ENCODE measurements at places on chromosomes 6 and 20.

DNA sequence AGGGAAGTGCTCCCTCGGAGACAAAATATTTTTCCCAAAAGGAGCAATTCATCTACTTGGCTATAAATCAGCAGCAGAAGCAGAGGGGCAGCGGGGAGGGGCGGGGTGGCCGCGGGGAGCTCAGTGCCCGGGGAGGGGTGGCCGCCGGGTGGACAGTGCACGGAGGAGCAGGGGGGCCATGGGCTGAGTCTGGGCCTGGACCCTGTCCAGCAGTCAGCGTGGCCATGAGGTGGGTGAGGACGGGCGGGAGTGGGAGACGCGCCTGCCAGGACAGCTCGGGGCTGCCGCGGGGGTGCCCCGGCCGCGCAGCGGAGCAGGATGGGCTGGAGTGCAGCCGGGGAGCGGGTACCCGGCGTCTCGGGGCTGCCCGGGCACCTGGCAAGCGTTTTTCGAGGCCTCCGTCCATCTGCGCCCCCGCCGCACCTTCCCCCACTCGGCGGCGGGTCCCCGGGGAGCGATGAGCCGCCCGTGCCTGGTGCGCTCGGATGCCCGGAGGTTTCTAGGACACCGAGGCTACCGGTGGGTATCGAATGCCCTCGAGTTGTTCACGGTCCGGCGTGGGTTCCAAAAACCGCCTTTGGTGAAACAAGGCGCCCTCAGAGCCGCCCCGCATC lies 229.5 kb downstream of the THBS2 start:
- no peak for DNase-seq

GRCh38 chr6:125104425-125104824 lies 49.1 kb upstream of the TPD52L1 start:
- DNase-seq, result no peak

DNA sequence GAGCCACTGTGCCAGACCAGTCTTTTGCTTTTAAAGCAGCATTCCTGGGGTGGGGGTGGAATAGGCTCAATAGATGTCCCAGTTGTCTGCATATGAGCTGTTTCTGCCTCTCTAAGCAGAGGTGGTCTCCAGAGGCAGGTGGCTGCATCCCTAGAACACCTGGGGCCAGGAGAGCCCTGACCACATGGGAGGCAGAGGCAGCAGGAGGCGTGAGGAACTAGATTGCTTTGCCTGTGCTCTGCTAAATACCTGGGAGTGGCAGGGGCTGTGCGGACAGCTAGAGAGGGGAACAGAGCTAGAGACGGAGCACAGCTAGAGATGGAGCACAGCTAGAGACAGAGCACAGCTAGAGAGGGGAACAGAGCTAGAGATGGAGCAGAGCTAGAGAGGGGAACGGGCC lies 29.1 kb upstream of the CLDN20 start:
- no peak for DNase-seq

GRCh38 chr6:13400772-13401171 lies 72.4 kb upstream of the TBC1D7 start:
- DNase-seq, result no peak

GRCh38 chr20:4869290-4870193 lies 131.8 kb downstream of the SLC23A2 start:
- DNase-seq, result peak; percentile 13

DNA sequence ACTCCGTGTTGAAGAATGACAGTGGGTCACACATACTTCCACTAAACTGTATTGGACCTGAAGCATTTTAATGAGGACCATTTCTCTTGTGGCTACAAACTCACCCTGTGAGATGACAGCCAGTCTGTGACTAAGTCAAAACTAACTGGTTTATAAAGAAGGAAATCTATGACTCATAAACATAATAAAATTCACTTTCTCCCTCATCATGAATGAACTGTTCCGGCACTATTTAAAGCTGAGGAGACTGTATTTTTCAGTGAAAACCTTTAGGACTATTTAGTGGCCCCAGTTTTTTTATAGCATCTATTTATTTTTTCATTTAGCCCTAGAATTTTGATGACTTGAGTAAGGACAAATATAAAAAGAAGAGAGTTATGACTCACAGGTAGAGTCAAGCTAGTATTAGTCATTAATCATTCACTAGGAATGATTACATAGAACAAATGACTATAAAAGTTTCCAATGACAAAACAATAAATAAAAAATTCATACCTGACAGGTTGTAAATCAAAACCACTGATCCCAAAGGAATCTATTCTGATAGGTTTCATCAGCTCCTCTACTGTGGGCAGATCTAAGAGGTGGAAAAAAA lies 34.2 kb downstream of the CEP162 start:
- no peak for DNase-seq

DNA sequence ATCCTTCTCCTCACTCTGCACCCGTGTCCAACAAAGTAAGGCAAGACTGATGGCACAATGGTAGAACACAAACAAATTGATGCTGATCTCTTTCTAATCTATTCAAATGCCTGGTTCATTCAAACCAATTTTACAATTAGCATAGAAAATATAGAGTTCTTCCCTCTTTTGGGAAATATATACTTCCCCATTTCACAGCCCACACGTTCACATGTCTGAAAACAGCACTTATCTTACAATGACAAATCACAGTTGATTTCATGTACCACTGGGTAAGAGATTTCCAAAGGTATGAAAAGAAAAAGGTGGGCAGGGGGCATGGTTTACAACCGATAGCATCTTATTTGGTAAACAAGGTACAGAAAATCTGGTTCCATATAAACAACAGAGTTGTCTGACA lies 137.6 kb downstream of the RNGTT start:
- no peak for DNase-seq

- DNase-seq, result no peak
Observed at GRCh38 chr6:122790423-122791309, 1.6 kb downstream of the SMPDL3A start.

GRCh38 chr20:62269871-62270270 lies 31.6 kb downstream of the OSBPL2 start:
- DNase-seq, result no peak

- no peak for DNase-seq
Observed at GRCh38 chr6:108348655-108349349, 53.9 kb downstream of the AFG1L start.

GRCh38 chr6:42702200-42702599 lies 20.2 kb downstream of the PRPH2 start:
- no peak for DNase-seq

- DNase-seq, result peak; percentile 15
Observed at GRCh38 chr20:58127701-58128111, 100.7 kb downstream of the ANKRD60 start.

DNA sequence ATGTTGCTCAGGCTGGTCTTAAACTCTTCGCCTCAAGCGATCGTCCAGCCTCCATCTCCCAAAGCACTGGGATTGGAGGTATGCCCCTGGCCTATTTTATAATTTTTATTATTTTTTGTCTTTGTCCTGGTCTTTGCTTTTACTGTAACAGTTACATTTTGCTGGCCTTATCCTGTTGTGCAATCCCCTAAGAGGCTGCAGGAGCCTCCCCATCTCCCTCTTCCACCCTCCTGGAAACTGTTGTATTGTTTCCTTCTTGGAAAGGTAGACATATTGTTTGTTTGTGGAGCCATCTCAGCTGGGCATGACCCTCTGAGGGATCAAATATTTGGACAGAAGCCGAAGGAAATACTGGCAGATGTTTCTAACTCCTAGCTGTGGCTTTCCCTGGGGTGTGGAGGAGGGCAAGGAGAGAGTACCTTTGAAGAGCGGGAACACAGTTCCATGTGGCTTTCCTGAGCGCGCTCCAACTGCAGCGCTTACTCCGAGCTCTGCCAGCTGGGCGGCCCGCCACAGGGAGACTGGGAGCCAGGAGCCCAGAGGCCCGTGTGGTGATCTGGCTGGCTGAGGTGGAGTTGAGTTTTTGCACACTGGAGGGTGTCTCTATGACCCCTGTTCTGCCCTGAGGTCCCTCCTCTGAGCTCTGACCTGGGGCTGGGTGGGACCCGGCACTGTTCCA lies 4.9 kb downstream of the MAPK13 start:
- DNase-seq, result no peak

DNA sequence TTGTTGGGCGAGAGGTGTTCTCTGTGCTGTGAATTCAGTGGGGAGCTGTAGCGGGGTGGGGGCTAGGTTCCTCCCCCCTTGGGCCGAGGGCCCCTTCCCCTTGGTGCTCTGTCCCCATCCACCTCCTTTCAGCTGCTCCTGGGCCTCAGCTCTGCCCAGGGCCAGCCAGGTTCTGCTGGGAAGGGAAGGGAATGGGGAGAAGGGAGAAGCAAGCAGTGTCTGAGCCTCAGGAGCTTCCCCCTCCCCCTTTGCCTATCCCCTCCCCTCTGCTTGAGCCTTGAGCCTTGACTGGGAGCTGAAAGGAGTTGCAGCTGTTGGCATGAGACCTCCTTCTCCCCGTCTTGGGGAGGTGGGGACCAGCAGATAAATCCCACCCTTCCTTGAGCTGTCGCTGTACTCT lies 576 bp upstream of the RRP36 start:
- DNase-seq, result no peak

- DNase-seq, result no peak
Observed at GRCh38 chr20:34201531-34201930, 39.7 kb upstream of the ASIP start.

- DNase-seq, result peak; percentile 44
Observed at GRCh38 chr6:7920425-7920824, 9.8 kb upstream of the TXNDC5 start.

DNA sequence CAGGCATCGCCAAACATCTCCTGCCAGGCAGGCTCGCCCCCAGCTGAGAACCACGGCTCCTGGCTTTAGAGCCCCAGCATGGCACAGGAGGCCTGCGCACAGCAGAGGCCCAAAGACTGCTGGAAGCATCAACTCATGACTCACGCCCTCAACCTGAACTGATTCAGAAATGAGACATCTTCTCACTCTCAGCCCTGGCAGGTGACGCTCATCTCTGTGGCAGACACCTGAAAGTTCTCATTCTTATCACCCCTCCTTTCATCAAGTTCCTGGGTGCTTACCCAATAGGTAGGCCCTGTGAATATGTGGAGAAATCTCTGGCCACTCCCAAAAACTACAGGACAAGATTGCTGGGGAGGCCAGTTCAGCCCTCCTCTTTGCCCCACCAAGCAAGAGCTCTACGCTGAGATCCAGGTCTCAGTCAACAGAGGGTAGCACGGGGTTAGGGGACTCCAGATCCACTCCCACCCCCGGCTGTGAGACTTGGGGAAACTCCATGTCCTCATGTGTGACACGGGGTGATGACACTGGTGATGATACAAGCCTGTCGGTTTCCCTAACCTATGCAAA lies 11.3 kb downstream of the NFATC2 start:
- DNase-seq, result peak; percentile 91

- DNase-seq, result no peak
Observed at GRCh38 chr20:53040693-53041589, 68.8 kb downstream of the TSHZ2 start.

DNA sequence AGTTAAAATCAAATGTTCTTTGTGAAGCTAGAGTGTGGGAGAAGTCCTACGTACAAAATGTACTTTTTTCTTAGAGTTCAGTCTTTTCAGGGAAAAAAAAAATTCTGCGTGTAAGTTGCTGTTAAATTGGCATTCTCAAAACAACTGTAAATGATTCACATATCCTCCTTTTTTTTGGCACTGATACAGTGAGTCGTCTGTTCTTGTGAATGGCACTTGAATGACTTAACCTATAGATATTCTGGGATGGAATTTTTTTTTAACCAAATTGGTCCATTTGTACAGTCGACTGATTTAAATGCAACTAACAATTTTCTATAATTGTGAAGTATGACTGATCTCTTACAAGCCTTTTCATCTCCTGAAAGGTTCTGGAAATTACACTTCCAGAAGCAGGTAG lies 5.5 kb upstream of the JAG1 start:
- no peak for DNase-seq
